Activated CD4-positive, alpha-beta T cell treated with anti-CD3 and anti-CD28 coated beads for 4 hours (primary cell): ENCODE measurements at places on chromosomes 1 and 21.
A peak's percentile ranks its signal among the peaks of the same experiment; 100 is the strongest.

GRCh38 chr1:162952956-162953355 is 92.0 kb upstream of the CCDC190 start:
- no peak for DNase-seq

GRCh38 chr1:197911857-197912696 is 5.1 kb upstream of the LHX9 start:
- no peak for DNase-seq

- DNase-seq, result no peak
Measured at GRCh38 chr1:228420968-228421826, 4.5 kb upstream of the TRIM17 start.

DNA sequence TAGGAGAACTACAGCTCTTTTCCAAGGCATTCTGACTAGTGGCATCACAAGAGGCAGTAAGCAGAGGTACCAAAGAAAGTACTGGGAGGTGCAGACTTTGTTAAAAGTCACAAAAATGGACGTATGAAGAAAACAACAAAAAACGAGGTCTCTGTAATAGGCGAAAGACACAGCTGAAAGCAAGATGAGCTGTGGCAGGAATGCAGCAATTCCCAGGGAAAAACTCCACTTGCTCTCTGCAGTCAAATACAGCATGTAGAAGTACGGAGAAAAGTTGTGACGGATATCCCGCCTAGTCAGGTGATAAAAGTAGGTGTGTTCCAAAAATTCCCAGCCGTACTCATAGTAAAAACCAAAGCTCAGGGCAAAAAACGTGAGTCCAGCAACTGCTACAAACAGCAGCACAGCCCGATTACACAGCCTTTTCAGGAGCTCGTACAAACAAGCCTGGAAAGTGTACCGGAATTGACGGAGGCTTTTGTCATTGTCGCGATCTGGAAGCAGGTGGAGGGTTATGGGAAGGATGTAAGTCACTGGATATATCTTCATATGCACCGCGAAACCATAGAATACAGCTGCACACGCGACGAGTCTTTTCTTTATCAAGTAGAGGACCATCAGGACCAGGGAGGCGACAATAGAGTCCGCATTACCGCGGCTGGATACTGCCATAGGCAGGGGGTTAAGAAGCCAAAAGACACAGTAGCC is 979 bp downstream of the PIGM start:
- no peak for DNase-seq

DNA sequence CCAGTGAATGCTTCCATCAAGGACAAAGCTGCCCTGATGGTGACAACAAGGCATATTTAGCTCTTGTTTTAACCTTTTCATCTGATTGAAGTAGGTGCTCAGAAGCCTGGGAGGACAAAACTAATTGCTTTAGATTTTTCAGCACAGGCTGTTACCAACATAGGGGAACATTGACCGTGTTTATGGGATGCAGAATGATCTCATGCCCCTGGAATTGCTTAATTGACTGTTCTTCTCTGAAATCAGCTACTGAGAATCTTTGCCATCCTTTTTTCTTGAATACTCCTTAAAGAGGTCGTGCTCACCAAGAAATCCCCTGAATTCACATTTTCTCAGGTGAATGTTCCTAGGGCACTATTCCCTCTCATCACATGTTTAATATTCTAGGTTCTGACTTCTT is 95.9 kb upstream of the CCDC190 start:
- DNase-seq, result no peak

DNA sequence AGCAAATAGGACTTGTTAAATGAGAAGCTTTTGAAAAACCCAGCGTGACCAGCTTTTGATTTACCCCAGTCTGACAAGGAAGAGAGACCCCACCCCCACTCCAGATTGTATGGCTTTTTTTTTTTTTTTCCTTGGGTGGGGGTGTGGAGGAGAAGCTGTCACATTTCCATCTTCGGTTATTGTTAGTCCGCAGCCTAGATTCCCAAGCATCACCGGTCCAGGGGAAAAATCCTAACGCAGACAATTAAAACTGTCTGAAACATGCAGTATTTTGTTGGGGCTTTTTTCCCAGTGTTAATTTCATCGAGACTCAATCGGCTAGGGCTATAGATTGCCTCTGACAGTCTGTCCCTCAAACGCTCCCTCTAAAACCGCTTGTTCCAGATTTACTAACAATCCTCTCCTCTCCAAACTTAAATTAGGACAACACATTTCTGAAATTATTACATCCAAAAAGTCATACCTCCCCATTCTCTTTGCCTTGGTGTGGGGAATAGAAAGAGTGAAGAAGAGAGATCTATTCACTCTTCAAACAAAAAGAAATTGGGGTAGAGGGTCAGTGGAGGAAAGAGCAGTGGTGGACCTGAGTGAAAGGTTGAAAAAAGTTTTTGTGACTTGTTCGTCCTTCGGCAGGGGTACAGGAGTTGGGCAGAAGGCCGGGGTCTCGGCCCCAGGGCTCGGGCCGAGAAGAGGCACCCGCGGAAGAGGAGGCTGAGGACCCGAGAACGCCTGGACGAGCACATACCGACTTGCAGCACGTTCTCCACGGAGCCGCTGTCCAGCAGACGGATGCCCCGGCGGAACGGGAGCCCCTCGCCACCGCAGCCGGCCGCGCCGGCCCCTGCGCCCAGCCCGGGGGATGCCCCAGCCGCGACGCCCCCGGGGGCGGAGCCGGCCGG is 1.1 kb downstream of the ZSWIM5 start:
- peak; percentile 8 for DNase-seq
